ENCODE measurements at places on chromosomes 2 and 18.

DNA sequence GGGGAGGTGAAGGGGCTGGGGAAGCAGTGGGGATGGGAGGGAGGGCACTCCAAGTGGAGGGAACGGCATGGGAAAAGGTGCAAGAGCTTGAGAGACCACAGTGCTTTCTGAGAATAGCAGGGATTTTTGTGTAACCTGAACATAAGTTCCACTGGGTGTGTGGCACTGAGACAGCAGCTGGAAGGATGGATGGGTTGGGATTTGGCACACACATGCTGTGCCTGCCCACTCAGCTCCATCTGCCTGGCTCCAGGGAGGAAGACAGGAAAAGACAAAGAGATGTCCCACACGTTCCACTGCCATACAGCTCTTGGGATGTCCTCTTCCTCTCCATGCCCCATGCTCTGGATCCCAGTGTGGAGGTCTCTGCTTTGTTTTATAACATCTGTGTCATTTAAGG, 114.1 kb upstream of the TEX51 start:
- DNase-seq: no peak

GRCh38 chr2:207241198-207241597, 75.5 kb upstream of the KLF7 start:
- DNase-seq: peak; percentile 49

DNA sequence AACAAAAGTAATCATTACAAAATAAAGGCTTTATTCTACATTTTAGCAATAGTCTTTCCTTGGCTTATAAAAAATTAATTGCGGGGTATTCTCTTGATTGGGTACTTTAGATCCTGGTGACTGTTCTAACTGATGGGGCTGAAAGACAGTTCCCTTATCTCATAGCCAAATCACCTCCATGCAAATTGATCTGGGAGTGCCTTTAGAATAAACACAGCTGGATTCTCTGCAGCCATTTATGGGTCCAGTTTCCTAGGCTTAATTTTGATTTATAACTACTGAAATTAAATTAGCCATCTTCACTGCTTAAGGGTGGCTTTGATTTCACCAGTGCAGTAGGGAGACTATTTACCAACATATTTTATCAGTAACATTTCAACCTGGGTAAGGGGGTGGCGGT, 337.1 kb downstream of the NRXN1 start:
- no peak for DNase-seq

DNA sequence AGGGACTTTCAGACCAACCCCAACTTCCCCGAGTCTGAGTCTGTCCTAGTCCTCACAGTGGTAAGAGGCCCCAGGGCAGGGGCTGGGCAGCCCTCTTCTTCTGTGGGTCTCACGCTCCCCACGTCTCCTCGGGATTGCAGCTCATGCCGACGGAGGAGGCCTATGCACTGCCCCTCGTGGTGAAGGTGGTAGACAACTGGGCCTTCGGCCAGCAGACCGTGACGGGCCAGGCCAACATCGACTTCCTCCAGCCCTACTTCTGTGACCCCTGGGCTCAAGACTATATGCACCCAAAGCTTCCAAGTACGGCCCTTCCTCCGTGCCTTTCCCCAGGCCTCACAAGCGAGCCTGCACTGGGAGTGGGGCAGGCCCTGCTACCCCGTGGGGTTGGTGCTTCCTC, 44.3 kb downstream of the LMAN2L start:
- DNase-seq: no peak

- DNase-seq: no peak
These were observed 31.3 kb downstream of the MAL start for GRCh38 chr2:95056461-95057459.

GRCh38 chr2:179538406-179539123, 273.9 kb upstream of the SESTD1 start:
- DNase-seq: no peak

GRCh38 chr2:127707890-127708648, 6.8 kb downstream of the SFT2D3 start:
- no peak for DNase-seq

DNA sequence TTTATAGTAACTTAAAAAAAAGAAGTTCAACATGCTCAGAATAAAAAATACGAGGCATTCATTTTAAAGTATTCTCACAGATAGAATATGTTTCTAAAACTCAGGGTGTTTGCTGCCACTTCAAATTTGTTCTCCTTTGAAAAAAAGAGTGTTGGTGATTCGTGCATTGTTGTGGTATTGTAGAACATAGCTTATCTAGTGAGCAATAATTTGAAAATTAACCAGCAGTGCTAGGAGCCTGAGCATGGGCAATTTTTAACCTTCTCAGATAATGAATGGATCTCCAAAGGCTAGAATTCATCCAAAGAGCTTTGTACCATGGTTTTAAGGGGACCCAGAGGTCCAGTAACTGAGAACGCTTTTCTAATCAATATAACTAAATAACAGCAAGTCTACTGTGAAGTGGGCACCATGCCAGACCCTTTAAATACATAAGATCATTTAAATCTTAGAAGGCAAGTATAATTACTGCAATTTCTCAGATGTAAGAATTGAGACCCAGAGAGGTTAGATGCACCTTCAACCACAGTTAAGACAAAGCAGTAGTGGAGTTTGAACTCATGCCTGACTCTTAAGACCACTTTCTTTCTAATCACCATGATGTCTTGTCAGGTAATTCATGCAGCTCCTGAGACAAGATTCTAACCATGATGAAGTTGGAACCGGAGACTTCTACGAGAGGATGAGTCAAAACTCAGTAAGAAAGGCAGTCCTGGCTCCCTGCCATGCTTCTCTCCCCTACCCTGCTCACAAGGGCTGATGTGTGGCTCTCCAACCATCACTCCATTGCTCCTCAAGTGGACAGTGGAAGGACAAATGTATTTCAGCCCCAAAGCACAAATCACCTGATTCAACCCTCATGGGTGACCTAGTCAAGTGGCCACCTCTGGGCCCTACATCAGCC, 3.4 kb downstream of the CYRIA start:
- peak; percentile 54 for DNase-seq

GRCh38 chr2:196059491-196059960, 9.1 kb downstream of the DNAH7 start:
- DNase-seq: peak; percentile 42

- no peak for DNase-seq
These were observed 16.5 kb downstream of the SUMO1 start for GRCh38 chr2:202221873-202222272.

- peak; percentile 55 for DNase-seq
These were observed 54.1 kb downstream of the LPIN2 start for GRCh38 chr18:2958819-2959298.

DNA sequence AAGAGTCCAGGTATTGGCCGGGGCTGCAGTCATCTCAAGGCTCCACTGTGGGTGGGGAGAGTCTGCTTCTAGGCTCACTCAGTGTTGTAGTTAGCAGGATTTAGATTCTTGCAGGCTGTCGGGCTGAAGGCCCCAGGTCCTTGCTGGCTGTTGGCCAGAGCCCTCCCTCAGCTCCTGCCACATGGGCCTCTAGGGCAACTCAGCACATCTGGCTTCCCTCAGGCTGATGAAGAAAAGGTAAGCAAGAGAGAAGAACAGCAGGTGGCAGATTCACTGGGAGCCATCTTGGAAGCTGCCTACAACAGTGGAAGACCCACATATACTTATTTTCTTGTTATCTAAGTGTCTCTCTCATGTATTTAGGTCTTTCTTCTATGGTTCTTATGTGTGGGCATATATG, 4.3 kb downstream of the MRPS9 start:
- DNase-seq: no peak

Measured in suppressor macrophage (primary cell).